ENCODE measurements at places on chromosomes 6 and 20.

GRCh38 chr20:25361287-25361683 is 29.4 kb downstream of the ABHD12 start:
- no peak for DNase-seq

DNA sequence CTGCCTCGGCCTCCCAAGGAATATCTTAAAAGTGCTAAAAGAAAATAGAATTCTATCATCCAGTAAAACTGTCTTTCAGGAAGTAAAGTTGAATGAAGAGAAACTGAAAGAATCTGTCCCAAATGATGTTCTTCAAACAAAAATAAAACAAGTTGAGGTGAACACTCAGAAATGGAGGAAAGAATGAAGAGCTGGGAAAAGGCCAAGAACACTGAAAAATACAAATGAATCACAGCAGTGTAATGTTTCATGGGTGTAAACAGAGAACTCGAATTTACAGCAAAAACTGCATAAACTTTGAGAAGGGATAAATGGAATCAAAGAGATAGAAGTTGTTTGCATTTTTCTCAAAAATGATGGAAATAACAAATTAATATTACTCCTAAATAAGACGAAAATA is 317.3 kb downstream of the TAF4 start:
- no peak for DNase-seq

DNA sequence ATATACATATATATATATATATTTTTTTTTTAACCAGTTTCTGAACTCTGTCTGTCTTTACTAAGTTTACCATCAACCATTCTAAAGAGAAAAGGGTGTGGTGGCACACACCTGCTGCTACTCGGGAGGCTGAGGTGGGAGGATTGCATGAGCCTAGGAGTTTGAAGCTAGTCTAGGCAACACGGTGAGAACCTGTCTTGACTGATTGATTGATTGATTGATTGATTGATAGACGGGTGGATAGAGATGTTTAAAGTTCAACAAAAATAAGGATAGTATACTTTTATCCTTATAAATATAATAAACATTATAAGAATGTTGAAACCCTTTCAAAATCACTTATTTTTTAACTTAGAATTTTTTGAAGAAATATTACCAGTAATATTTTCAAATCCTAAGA is 30.2 kb downstream of the CEP57L1 start:
- no peak for DNase-seq

- no peak for DNase-seq
Measured at GRCh38 chr6:47810885-47811284, 29.1 kb downstream of the OPN5 start.

- DNase-seq, result no peak
Measured at GRCh38 chr6:54990001-54990400, 143.4 kb downstream of the FAM83B start.

DNA sequence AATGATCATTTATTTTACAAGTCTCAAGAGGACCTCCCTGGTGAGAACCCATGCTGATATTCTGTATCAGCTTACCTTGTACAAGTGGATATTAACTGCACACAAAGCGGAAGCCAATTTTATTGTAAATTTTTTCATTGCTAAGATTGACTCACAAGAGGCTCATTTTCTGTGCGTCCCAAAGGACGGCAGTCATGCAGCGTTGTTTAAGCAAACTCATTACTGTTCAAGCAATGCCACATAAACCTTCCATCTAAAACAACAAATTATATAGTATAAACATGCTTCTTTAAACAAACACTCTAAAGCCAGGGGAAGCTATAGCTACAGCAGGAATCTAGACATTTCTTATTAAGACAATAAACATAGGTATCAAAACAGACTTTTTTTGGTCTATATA is 575.3 kb downstream of the FRK start:
- no peak for DNase-seq

DNA sequence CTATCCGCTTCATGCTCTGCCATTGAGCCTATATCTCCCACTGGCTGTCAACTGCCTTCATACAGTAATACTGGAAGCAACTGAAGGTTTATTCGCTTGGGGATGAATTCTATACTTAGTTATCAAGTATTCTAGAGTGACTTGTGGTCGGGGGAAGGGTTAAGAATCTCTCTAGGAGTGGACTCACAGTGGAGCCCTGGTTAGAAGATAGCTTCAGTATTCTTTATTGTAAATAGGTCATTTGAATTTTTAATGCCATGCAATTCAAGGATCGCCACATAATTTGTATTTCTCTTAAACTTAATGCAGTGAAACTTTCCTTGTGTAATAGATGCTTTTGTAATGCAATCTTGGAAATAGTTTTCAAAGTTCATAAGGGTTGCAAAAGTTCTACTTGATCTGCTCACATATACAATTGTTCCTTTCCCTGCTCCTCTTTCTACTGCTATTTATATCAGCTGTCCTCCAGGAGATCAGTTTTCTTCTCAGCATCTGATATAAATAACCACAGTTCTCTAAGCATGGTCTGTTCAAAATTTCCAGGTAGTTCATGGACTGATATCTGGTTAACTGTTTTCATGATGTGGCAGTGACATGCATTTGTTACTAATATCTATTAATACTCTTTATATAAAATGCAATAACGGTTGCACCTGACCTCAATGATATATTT is 120.3 kb downstream of the KCNQ5 start:
- no peak for DNase-seq

GRCh38 chr6:37756135-37756534 is 58.5 kb upstream of the MDGA1 start:
- DNase-seq, result no peak

GRCh38 chr6:28205879-28206278 is 19.2 kb upstream of the ZSCAN9 start:
- no peak for DNase-seq

DNA sequence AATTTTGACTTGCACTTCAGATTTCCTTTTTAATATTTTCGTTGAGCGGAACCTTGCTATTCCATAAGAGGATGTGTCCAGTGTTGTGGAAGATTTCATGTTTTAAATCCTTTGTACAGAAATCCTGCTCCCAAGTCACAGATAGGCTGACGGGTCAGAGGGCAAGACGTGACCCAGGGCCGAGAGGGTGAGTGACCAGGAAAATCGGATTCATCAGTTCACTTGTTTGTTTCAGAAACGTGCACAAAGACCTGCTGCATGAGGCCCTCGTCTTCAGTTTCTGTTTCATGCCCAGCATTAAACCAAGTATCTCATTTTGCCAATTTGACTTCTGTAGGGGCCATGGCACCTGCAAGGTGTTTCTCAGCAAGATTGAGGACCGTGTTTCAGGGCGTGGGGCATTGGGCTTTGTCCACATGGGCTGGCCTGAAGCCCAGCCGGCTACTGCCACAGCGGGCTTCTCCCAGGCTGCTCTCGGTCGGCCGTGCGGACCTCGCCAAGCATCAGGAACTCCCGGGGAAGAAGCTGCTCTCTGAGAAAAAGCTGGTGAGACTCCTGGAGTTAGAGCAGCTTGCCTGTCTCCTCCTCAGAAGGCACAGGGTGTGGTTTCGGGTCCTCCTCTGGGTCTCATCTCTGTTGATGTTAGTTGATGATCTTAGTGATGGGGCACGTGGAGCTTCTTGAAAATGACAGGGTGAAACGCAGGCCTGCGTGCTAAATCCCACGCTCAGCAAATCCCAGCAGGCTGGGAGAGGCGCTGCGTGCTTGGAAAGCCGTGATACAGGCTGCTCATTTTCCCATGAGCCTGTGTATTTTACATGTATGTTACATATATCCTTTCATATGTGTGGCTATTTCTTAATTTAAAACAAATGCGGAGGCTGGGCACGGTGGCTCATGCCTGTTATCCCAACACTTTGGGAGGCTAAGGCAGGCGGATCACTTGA is 10.5 kb downstream of the MTG2 start:
- no peak for DNase-seq

- no peak for DNase-seq
Measured at GRCh38 chr6:56072856-56073255, 174.5 kb downstream of the COL21A1 start.

GRCh38 chr6:45537539-45537938 is 159.8 kb upstream of the SUPT3H start:
- DNase-seq, result no peak

GRCh38 chr6:169844946-169845345 is 93.5 kb downstream of the ERMARD start:
- no peak for DNase-seq

GRCh38 chr20:49272654-49273053 is 5.2 kb downstream of the ZNFX1 start:
- DNase-seq, result no peak

DNA sequence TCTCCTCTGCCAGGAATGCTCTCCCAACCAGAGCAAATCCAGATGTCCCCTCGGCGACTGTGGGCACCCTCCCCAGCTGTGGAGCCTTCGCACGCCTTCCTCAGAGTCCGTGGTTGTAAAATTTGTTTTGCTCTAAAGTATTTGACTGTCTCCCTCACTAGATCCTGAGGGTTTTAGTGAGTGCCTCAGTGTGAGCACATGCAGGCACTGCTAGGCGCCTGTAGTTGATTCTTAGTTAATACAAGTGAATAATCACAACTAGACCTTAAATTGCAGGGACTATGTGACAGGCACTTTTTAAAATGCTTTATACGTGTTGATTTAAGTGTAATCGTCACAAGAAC is 680 bp upstream of the MTCH1 start:
- DNase-seq, result no peak

GRCh38 chr20:36666181-36666740 is 20.3 kb upstream of the SLA2 start:
- no peak for DNase-seq

DNA sequence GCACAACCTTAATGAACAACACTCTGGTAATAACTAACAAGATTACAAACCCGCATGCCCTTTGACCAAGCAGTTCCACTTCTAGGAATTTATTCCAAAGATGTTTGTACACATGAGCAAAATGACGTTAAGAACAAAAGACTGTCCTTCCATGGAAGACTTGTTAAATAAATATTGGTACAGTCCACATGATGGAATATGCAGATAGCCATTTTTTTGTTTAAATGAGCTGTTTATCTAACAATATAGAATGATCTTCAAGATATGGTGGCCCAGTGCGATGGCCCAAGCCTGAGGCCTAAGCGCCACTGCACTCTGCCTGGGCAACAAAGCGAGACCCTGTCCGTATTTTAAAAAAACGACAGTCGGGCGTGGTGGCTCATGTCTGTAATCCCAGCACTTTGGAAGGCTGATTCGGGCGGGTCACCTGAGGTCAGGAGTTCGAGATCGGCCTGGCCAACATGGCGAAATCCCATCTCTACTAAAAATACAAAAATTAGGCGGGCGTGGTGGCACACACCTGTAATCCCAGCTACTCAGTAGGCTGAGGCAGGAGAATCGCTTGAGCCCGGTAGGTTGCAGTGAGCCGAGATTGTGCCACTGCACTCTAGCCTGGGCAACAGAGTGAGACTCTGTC is 7.4 kb upstream of the AHCY start:
- DNase-seq, result no peak

- DNase-seq, result no peak
Measured at GRCh38 chr6:169589293-169589692, 112.5 kb downstream of the WDR27 start.

DNA sequence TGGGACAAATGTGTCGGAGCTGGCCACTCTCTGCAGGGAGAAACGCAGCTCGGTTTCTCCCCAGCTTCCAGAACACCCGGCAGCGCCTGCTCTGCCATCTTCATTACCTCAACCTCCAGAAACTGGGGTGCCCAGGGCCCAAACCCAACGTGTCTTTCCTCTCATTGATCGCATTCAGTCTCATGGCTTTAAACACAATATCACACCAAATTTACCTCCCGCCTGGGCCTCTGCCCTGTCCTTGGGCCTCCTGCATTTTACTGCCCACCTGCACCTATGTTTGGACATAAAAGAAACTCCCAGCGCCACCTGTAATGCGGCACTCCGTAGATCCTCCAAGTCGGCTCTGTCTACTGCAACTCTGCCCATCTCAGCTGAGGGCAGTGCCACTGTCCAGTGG is 22.2 kb downstream of the SERPINB6 start:
- no peak for DNase-seq

DNA sequence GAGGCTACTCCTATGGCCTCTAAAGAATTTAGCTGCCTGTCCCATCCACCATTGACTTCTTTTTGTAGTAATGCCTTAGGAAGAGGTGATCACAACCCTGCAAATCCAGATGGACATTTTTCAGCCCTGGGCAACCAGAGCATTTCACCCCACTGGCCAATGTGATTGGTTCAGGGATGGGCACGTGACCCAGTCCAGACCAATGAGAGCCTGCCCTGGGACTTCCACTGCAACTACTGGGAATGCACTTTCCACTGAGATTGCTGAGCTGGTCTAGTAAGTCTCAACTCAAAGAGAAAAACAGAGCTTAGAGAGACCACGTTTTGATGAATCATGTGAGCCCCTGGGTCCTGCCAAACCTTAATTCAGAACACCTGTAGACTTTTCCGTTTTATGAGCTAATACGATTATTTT is 8.9 kb upstream of the UBE2V1 start:
- no peak for DNase-seq

- DNase-seq, result no peak
Measured at GRCh38 chr20:37282556-37282955, 6.9 kb upstream of the MANBAL start.

DNA sequence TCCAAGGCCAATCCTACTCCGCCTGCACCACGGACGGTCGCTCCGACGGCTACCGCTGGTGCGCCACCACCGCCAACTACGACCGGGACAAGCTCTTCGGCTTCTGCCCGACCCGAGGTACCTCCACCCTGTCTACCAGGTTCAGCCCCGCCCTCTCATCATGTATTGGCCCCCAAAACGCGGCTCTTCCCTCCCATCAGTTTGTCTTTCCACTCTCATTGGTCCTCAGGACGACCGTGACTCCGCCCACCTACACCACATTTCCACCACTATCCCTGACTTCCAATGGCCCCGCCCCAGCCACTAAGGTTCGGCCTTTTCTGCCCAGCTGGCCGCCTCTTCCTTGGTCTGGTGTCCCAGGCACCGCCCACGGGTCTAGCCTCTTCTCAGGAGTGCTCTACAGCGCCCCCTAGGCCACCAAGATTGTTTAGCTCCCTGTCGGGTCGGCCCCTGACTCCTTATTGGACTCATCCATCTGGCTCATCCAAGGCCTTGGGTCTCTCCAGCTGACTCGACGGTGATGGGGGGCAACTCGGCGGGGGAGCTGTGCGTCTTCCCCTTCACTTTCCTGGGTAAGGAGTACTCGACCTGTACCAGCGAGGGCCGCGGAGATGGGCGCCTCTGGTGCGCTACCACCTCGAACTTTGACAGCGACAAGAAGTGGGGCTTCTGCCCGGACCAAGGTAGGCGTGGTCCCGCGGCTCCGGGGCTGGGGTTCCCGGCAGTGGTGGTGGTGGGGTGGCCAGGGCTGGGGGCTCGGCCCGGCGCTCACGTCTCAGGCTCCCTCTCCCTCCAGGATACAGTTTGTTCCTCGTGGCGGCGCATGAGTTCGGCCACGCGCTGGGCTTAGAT is 3.1 kb downstream of the MMP9 start:
- no peak for DNase-seq

DNA sequence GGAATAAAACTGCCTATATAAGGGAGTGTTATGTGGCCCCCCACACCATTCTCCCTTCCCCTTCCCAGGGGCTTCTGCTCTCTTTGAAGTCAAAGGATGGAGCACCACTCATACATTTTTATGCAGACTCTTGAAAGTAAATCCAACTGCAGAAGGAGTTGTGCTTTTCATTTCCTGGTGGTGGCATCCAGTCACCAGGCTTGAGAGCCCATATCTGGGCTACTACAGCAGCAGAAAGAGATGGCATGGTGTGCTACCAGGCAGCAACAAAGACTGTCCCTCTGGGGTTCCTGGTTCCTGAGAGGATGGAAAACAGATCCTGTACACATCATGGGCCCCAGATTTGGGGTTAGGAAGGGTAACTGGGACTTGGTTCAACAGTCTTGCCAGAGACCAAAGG is 226.4 kb downstream of the CLIC5 start:
- no peak for DNase-seq

Data from T-helper 1 cell (primary cell).